Activated naive CD8-positive, alpha-beta T cell treated with anti-CD3 and anti-CD28 coated beads, Interleukin-2, amount 10 ng/mL, durations not matched to agents 7 days and 5 days (primary cell): ENCODE measurements at places on chromosomes 1 and 21. TPM values are rescaled to one million over a fixed set of nuclear protein-coding genes. Genes with fewer than 3 reads are reported as not detected.

The REN gene
- total RNA-seq = not detected

The CYP4Z1 gene
- not detected for total RNA-seq

The LAMC2 gene
- not detected for total RNA-seq

The RAB3GAP2 gene
- 48.9 TPM for total RNA-seq

The ZRANB2 gene
- 129 TPM for total RNA-seq

The LCA5L gene
- total RNA-seq = not detected

The TRABD2B gene
- total RNA-seq = not detected
